ENCODE measurements at places on chromosomes 3 and 15.

DNA sequence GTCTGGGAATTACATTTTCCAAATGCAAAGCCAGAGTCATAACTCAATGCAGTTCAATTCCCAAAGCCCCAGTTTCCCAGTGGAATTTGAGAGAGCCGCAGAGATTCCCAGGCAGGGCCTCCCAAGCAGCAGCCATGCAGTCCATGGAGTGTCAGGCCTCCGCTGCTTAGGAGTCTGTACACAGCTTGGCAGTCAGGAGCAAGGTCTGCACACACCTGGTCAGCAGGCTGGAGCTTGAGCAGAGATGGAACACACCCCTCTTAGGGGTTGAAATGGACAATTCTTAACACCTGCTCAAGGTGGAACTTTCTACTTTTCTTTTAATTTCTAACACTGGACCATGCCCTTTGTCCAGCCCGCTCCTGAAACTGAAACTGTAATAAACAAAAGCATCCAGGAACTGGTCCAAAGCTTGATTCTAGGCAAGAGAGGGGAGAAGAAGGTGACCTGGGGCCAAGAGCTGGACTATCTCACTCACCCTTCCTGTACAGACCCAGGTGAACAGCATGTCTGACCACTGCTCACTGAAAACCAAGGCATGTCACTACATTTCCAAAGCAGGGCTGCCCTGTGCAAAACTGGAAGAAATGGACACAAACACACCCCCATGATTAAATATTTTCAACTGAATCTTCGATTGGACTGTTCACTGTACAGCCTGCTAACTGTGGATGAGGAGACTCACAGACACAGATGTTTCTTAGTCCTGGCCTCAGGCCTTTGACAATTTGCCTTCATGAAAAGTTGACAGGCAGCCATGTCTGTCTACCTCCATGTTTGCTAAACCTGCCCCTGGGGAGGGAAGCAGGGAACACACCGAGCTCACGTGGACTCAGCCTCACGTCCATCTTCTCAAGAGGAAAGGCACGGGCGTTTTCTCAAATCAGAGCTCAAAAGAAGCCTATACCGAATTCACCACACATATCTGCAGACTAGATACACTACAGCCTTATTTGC, 48.6 kb upstream of the DUSP7 start:
- no peak for DNase-seq

DNA sequence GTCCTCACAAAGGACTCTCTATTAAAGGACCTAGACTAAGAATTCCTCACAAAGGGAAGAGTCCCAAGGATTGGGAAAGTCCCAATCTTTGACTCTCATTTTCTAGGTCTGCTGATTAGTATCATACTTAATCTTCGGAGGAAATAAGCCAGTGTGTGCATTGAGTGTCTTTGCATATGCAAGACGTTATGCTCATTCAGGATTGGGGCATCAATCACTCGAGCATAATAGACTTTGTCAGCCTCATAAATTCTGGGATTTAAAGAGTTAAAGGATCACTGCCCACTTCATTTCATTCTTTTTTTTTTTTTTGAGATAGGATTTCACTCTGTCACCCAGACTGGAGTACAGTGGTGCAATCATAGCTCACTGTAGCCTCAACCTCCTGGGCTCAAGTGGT, 154.3 kb downstream of the RBPMS2 start:
- DNase-seq, result no peak

DNA sequence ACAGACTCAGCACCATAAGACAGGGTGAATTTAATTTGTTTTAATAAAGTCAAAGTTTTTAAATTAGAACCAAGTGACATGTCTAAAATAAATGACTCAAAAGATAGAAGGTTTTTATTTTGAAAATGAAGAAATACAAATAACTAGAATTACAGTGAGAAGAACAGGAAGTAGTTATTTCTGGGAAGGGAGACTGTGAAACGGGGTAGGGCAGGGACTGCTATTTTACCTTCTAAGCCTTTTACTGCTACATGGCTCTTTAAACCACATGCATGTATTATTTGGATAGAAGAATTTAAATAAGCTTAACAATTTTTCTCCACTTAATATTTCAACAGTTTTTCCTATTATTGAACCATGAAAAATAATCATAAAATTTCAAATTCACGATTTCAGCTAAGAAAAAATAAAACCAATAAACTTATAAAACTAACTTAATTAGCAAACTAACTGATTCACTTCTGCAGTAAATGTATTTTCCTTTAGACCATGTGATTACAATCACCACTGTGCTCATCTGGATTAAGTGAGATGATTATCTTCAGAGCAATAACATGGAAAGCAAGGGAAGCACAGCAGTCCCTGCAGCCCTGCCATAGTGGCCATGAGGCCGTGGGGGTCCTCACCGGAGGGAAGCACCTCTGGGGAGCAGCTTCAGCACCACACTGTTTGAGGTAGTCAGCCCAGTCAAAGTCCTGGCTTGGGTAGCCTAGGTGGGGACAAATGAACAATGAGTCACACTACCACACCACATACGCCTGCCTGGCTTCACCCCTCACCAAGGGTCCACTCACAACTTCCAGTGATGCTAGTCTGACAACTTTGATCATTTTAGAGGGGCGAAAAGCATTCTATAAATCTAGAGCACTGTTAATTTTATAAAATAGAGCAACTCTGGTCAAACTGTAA, 28.3 kb upstream of the STIMATE start:
- no peak for DNase-seq

DNA sequence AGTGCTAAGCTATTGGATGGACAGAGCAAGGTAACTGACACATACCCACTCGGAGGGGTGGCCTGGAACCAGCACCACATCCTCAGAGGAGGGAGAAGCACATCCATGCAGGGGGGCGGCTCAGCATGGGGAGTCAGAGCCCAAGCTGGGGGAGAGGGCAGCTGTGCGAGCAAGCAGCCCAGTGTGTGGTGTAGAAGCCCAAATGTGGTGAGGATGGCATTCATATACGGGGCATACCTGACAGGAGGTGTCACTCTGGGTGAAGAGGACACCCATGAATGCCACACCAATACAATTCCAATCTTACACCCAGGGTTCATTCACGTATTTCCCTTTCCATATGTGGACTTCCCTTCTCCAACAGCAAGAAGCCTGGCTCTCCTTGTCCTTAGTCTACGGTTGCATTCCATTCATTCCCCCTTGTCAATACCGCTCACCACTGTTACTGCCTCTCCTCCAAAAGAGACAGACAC, 58.7 kb upstream of the ACAN start:
- no peak for DNase-seq

GRCh38 chr3:172014145-172014544, 25.2 kb upstream of the FNDC3B start:
- no peak for DNase-seq

GRCh38 chr3:126380011-126380768, 14.5 kb upstream of the CFAP100 start:
- DNase-seq, result no peak

- no peak for DNase-seq
Observed at GRCh38 chr15:69551391-69552056, 98.9 kb downstream of the RPLP1 start.

DNA sequence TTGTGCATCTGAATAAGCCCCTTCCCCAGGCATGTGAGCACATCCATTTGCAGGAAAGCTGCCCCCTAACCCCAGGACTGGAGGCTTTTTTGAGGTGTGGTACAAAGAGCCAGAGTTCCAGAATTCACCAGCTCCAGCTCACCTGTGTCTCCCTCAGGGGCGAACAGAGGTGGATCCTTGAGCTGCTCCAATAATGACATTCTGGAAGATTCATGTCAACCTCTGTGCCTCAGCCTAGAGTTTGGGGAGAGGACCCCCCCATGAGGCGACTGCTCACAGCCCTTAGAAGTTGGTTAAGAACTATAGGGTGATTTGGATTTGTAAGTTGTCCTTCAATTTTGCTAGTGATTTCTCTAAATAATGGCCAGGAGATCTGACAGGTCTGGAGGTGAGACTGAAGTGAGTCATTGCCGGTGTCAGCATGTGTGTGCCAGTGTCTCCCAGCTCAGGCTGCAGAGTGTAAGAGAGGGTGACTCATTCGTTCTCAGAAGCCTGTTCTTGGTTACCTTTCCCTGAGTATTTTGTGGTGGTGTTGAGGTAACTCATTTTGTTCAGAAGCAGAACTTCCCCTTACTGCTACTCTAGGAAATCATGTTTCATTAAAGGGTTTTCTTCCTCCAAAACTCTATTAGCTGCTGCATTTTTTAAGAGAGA, 136.9 kb upstream of the TOPAZ1 start:
- DNase-seq, result no peak

DNA sequence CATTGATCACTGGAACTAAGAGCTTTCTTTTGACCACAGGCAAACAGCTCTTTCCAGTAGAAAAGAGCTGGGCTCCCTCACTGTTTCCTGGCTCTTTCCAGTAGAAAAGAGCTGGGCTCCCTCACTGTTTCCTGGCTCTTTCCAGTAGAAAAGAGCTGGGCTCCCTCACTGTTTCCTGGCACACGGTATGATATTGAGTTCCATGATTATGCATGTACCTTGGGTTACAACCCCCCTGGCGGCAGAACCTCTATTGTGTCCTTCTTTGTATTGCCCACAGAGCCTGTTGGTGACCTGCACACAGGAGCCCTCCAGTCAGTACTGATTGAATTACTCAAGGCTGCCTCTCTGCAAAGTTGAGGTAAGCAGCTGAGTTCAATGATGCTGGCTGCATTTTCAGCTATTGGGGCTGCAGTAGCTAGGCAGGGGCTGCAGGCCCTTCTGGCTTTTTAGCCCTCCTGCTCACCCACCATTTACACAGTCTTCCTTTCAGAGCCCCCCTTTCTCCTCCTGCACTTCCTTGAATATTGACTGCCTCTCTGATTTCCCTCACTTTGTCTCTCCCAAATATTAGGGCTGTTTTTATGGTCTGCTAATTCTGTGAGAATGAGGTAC, 10.2 kb downstream of the ACKR2 start:
- no peak for DNase-seq

GRCh38 chr3:97610626-97611025, 153.9 kb upstream of the ARL6 start:
- no peak for DNase-seq

GRCh38 chr15:70710714-70711113, 52.6 kb downstream of the UACA start:
- no peak for DNase-seq

DNA sequence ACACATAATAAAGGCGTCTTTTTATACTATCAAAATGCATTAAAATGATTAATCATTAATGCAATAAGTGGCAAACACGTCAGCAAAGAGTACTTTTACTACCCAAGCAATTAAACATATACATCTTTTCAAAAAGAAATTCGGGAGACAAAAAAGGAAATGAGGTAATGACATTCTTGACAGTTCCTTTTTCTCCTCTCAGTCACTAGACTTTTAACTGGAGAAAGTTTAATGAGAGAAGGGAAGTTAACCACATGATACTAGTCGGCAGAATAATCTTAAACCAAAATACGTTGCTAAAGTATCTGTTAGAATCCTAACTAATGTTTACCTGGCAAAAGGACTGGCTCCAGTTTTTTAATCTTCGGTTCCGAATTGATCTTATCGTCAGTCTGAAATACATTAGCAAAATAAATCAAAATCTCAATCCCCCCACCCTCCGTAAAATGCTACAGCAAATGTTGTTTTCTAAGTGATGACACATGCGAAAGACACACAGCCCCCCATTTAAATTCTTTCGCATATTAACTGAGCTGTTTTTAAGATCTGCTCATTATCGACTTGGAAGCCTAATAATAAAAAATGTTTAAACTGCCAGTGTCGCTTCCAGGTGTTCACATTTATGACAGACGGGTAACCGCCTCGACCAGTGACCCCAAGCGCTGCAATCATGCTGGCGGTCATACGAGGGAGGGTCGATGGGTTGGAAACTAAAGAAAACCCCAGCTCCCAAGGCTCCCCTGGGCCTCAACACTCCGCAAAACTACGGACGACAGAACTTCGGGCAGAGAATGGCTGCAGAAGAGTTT, 778 bp downstream of the MTMR10 start:
- DNase-seq, result no peak

GRCh38 chr3:119276680-119277079, 17.5 kb upstream of the ARHGAP31 start:
- DNase-seq, result no peak

DNA sequence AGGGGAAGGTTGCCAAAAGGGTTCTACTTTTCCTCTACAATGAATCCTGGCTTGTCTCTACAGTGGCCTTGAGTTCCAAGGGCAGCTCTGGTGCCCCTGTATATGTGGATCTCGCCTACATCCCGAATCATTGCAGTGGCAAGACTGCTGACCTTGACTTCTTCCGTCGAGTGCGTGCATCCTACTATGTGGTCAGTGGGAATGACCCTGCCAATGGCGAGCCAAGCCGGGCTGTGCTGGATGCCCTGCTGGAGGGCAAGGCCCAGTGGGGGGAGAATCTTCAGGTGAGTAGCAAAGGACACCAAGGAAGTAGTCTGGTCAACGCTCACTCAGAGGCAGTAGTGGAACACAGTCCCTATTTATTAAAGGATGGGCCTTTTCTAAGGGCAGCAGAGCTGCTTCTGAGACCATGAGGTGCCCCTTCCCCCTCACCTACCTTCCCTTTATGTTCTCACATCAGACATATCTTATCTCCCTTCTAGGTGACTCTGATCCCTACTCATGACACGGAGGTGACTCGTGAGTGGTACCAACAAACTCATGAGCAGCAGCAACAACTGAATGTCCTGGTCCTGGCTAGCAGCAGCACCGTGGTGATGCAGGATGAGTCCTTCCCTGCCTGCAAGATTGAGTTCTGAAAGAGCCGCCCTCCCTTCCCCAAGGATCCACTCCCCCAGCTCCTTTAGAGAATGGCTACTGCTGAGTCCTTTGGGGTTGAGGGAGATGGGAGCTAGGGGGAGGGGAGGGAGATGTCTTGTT, 12.4 kb downstream of the MAP1A start:
- DNase-seq, result no peak

- DNase-seq, result no peak
Observed at GRCh38 chr15:50871832-50872231, 36.7 kb upstream of the AP4E1 start.

GRCh38 chr15:70318594-70319465, 221.1 kb upstream of the TLE3 start:
- DNase-seq, result no peak

DNA sequence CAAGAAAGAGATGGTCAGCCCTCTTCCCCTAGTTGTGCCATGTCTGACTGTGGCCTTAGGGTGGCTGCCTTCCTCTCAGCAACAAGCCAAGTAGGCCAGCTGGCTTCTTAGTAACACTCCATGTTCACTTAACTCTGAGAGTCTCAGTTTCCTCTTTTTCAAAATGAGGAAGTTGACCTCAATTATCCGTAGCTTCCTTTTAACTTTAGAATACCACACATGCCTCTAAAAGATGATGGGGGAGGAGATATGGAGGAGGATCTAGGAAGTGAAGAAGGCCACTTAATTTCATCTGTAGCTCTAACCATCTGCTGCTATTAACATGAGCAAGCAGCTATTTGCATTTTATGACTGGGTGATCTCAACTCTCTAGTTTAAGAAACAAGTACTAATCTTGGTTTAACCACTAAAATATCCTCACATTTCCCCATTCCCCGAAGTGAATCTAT, 32.9 kb downstream of the CD200R1L start:
- DNase-seq, result peak; percentile 42

GRCh38 chr3:155970398-155970797, 99.9 kb downstream of the GMPS start:
- no peak for DNase-seq

GRCh38 chr3:118180853-118181252, 853.8 kb downstream of the IGSF11 start:
- no peak for DNase-seq

- DNase-seq, result no peak
Observed at GRCh38 chr15:75736256-75736655, 23.6 kb upstream of the CSPG4 start.

Data from T-helper 2 cell (primary cell).